ENCODE measurements at places on chromosomes 2 and 18.

DNA sequence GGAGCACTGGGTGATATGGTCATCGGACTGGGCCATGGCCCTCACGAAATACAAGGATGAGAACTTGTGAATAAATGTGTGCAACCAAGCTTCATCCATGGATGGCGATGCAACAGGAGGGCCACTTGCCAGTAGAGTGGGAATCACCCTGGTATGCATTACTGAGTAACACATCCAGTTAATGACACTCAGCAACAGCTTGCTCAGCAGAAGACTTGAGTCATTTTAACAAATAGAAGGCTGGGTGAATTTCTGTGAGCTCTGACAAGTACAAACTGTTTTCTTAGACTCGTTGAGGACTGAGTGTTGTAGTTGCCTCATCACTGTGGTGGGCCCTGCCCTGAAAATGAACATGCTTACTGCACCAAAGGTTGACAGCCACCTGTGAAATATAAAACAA is 221.6 kb downstream of the NCKAP5 start:
- no peak for DNase-seq

- DNase-seq, result no peak
Observed at GRCh38 chr18:77879829-77880228, 630.2 kb downstream of the GALR1 start.

DNA sequence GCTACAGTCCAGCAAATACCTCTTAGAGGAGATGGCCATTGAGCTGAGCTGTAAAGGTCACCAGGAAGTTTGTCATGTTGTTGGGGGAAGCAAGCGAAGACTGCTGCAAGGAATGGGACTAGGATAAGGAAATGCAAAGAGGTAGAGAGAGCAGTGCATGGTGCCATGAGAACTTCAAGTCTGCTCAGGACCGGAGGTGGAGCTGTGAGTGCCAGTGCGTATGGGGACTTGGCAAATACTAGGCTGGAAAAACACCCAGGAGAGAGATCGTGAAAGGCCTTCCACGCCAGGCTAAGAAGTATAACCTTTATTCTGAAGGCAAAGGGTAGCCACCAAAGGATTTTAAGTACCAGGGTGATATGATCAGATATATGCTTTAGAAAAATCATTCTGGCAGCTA is 71.3 kb downstream of the MEIS1 start:
- DNase-seq, result no peak

DNA sequence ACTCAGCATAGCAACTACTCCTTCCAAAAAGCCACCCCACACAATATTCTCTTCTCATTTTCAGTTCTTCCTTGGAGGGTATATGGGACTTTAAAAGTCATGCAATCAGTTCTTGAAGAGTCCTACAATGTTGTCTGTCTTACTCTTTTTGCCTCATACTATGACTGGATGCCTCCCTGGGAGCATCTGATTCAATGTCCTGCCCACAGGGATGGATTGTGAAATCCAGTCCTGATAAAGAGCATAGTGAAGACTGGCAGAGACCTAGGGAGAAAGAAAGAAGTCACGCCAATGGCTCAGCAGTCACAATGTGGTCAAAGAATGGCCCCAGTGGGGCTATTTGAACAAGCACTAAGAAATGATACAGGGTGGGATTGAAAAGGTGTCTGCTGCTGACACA is 155.1 kb upstream of the SERPINE2 start:
- DNase-seq, result no peak

Measured in activated CD4-positive, alpha-beta T cell treated with anti-CD3 and anti-CD28 coated beads, Interleukin-2, Interleukin-6, amounts not matched to agents 100 ng/mL and 50 ng/mL, durations not matched to agents 16 hours and 8 hours (primary cell).